ENCODE measurements at places on chromosomes 2 and 18. TPM values are rescaled to one million over a fixed set of nuclear protein-coding genes. Genes with fewer than 3 reads are reported as not detected.

- no peaks in the 10 kb centered on the region for H3K27me3 ChIP-seq
- H3K4me1 ChIP-seq, result no peaks in the 10 kb centered on the region
- no peak for DNase-seq
- H3K4me3 ChIP-seq, result no peak overlapping the region
These were observed 32.6 kb upstream of the SLC40A1 start for GRCh38 chr2:189613077-189613636.

- H3K4me1 ChIP-seq, result no peaks in the 10 kb centered on the region
- no peak for DNase-seq
- H3K27ac ChIP-seq, result no peak overlapping the region
- no peak overlapping the region for H3K4me3 ChIP-seq
These were observed 8.1 kb upstream of the MTX2 start for GRCh38 chr2:176261136-176261535.

GRCh38 chr18:61239051-61239450 is 94.2 kb upstream of the CDH20 start:
- no peak overlapping the region for H3K27ac ChIP-seq
- H3K27me3 ChIP-seq, result no peaks in the 10 kb centered on the region
- H3K36me3 ChIP-seq, result no peaks in the 10 kb centered on the region
- no peak for DNase-seq
- no peak overlapping the region for H3K4me3 ChIP-seq

Gene GPR55
- total RNA-seq, result 1.1 TPM

- H3K4me3 ChIP-seq, result no peak overlapping the region
- H3K27ac ChIP-seq, result no peak overlapping the region
- H3K36me3 ChIP-seq, result no peaks in the 10 kb centered on the region
- H3K4me1 ChIP-seq, result peaks cover 7% of the 10 kb centered on the region
- no peaks in the 10 kb centered on the region for H3K27me3 ChIP-seq
These were observed 2.8 kb downstream of the PREPL start for GRCh38 chr2:44358503-44358902.

GRCh38 chr2:144227427-144228105 is 292.4 kb downstream of the ZEB2 start:
- H3K27ac ChIP-seq, result peak overlapping the region; percentile 35
- H3K36me3 ChIP-seq, result no peaks in the 10 kb centered on the region
- H3K27me3 ChIP-seq, result no peaks in the 10 kb centered on the region
- H3K4me1 ChIP-seq, result no peaks in the 10 kb centered on the region
- no peak for DNase-seq
- H3K4me3 ChIP-seq, result no peak overlapping the region

DNA sequence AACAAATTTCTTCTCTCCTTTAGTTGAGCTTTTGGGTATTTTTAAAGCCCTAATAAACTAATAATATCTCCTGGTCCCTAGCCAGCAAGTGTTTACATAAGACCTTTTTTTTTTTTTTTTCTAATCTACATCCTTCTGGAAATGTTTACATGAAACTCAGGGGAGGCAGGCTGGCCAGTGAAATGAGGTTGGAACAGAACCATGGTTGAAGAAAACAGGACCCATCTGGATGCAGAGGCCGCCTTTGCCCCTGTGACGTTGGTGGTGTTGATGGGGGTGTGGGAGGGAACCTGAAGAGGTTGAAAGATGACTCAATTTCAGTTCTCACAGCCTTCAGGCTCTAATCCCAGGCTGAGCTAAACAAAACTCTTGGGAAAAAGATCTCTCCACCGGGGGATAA is 118.5 kb downstream of the NRP2 start:
- no peaks in the 10 kb centered on the region for H3K4me1 ChIP-seq
- H3K4me3 ChIP-seq, result no peak overlapping the region
- no peaks in the 10 kb centered on the region for H3K27me3 ChIP-seq
- H3K36me3 ChIP-seq, result no peaks in the 10 kb centered on the region
- DNase-seq, result no peak

All from natural killer cell (primary cell).